ENCODE measurements at places on chromosomes 4 and X.

GRCh38 chr4:106032851-106033286, 137.6 kb downstream of the NPNT start:
- no peak for DNase-seq

DNA sequence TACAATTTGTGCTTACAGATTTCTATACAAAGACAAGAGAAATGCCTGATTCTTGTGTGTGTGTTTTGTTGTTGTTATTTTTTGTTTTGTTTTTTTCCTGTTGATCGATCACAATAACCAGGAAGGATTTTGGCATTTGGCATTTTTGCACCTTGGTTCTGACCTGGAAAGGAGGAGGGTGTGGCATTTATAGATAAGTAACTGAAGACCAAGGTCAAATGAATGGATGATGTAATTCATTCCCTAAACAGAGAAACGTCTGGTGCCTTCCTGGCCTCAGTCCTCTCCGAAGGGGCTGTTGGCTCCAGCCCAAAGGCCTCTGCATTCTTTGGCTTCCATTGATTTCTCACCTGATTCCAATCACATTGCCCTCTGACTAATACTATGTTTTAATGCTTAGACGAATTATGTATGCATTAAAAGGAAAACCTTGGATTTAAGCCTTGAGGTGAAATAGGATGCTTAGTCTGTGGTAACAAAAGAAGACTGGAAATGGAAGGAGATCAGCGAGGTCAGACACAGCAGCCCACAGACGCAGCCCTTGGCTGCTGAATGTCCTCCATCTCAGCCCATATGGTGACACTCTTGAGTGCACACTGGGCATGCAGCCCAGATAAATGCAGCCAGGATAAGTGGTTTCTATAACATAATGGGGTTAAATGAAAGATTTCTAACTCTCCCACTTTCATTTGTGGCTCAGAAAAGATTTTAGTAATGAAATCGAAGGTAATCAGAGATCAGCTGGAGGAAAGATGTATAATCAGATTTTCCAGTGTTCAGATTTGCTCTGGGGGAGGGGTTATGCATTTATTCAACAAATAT, 60.5 kb upstream of the TRIM2 start:
- no peak for DNase-seq

DNA sequence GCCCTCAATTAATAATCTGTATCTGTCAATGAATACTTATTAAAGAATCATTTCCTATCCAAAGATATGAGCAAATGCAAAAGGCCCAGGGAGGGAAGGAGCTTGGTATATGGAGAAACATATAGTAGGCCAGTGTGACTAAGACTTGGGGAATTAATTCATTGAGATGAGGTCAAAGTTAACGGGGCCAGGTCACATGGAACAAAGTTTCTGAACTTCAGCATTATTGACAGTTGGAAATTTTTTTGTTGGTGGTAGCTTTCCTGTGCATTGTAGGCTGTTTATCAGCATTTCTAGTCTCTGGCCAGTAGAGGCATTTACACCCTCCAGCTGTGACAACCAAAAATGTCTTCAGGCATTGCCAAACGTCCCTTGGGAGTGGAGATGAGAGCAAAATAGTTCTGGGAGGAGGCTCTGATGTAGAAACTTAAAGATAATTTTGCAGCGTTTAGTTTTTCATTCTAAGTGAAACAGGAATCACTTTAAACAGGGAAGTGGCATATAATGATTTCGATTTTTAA, 202.0 kb downstream of the SLC4A4 start:
- DNase-seq = no peak

GRCh38 chrX:109856974-109857373, 123.9 kb upstream of the ACSL4 start:
- no peak for DNase-seq

- no peak for DNase-seq
These were observed 2.3 kb upstream of the CYTL1 start for GRCh38 chr4:5021546-5021945.

DNA sequence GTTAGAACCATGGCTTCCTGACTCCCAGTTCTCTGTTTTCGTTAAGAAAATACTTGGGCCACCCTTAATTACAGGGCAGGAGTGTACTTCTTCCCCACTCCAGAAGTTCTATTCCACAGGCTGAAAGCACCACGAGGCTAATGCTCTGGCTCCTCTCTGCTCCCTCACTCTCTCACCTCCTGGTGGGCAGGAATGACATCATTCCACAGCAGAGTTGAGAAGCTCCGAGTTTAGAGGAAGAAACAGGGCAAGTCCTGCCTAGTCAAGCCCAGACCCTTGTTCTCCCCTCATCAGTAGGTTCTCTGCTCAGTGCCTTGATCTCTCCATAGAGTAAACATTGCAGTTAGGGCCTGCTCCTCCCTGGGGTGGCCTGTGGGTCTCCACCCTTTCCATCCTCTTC, 343.8 kb upstream of the CLNK start:
- no peak for DNase-seq

GRCh38 chr4:14375816-14376215, 626.5 kb upstream of the CPEB2 start:
- no peak for DNase-seq

- no peak for DNase-seq
These were observed 19.5 kb upstream of the CXCR3 start for GRCh38 chrX:71637848-71638247.

GRCh38 chr4:29734343-29735213, 985.6 kb upstream of the PCDH7 start:
- no peak for DNase-seq

DNA sequence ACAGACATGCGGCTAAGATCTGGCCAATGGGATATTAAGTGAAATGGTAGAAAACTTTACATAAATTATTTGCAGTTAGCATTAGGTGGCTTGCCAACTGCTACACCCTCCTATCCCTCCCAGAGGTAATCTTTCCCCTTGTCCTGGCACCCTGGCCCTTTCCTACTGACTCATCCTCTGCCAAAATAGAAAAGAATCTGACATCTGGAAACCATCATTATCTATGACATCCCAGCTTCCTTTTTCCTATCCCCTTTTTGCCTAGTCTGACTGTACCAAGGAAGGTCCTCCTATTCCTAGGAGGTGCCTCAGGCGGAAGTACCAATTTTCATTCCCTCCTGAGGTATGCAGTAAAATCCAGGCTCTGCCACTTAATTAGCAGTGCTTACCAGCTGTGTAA, 163.6 kb upstream of the KLF3 start:
- DNase-seq = no peak

DNA sequence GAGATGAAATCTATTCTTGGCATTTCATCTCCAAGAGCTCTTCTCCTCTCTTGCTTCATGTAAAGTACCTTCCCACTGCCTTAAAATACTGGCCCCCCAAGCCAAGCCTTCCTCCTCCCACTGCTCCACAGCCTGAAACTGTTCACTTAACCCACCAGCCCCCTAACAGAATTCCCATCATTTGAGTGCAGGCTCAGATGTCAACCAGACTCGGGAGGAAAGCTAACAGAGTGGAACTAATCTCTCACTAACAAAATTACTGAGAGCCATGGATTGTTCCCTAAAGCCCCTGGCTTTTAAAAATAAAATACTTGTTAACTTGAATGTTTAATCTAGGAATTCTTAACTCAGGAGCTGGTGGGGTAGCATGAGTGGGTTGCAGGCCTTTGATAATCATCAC, 7.1 kb upstream of the DCUN1D4 start:
- no peak for DNase-seq

- no peak for DNase-seq
These were observed 323.1 kb downstream of the PCDH18 start for GRCh38 chr4:137209240-137209639.

GRCh38 chrX:13535376-13536165, 33.8 kb upstream of the EGFL6 start:
- DNase-seq = no peak

DNA sequence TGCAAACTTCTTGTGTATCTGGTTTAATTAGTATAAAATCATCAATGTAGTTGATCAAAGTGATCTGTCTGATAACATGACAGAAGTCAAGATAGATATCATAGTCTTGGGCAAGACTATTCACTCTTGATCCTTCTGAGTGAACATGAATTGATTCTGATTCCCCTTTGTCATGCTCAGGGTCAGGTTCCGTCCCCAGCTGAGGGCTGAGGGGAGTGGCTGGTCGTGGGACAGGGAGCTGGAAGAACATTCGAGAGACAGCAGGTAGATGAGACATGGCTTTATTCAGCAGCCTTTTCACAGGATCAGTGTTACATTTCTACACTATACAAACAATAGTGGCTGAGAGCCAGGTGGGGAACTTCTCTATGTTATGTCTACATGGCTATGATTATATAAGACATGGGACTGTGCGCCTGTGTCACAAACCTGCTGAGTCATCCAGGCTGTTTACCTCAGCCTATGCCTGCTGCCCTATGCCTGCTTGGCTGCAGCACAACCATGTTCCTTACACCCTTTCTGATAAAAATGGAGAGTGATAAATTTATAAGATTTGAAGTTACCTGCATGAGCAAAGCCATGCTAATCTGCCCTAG, 586.9 kb upstream of the NR3C2 start:
- no peak for DNase-seq

All from H54 (cell line).